ENCODE measurements at places on chromosomes 6 and 20.

DNA sequence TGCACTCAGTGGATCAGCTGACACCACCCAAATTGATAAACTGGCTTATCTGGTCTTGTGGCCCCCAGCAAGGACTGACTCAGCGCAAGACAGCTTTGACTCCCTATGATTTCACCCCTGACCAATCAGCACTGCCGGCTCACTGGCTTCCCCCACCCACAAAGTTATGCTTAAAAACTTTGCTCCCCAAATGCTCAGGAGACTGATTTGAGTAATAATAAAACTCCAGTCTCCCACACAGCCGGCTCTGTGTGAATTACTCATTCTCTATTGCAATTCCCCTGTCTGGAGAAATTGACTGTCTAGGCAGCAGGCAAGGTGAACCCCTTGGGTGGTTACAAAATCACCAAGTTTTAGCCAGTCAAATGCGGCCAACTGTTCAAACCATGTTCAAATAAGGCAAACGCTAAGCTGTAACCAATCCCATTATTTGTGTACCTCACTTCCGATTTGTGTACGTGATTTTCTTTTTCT is 32.5 kb downstream of the SLC22A2 start:
- peak; percentile 3 for DNase-seq

GRCh38 chr6:165034271-165034741 is 275.1 kb downstream of the C6orf118 start:
- DNase-seq, result no peak

GRCh38 chr20:17630806-17631195 is 51.2 kb downstream of the RRBP1 start:
- DNase-seq, result no peak

DNA sequence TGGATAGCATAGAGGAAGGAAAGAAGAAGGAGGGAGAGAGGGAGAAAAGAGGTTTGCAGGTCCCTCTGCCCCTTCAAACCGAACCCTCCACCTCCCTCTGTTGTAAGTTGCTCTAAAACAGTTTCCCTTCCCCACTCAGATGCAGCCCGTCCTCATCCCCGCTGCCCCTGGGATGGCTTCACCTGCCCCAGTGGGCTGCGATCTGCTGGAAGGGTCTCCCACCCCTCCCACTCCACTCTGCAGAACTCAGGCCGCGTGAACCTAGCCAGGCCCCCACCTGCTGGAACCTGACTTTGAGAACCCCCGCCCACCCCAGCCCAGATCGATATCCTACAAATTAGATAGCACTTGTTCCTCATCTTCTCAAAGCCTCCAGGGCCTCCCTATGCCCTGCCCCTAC is 190.8 kb downstream of the DLL1 start:
- DNase-seq, result no peak

DNA sequence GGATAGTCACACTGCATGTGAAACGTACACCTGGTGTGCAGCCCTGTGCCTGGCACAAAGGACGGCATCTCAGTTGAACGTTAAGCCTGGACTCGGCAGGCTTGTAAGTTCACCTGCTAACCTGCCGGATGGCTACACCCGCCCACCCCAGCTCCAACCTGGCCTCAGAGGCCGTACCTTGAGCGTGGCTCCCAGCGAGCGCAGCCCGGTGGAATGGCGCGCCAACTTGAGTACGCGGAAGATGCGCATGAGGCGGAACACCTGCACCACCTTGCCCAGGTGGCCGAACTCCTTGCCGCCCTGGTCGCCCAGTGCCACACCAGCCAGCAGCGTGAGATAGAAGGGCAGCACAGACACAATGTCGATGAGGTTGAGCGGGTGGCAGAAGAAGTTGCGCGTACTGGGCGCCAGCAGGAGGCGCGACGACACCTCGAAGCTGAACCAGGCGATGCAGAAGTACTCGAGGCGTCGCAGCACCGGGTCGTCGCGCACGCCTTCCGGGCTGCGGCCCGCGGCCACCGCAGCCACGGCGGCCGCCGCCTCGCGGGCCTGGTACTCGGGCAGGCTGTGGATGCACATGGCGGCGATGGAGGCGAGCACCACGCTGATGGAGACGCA is 3.3 kb downstream of the KCNS1 start:
- peak; percentile 63 for DNase-seq

DNA sequence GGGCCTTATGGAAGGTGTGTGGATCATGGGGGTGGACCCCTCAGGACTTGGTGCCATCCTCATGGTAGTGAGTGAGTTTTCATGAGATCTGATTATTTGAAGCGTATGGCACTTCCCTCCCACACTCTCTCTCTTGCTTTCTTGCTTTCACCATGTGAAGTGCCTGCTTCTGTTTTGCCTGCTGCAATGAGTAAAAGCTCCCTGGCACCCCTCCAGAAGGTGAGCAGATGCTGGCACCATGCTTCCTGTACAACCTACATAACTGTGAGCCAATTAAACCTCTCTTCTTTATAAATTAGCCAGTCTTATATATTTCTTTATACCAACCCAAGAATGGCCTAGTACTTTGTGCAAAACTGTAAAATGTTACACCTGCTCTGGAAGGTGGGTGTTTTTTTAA is 396.8 kb upstream of the HS3ST5 start:
- DNase-seq, result no peak

GRCh38 chr6:33641144-33641543 is 20.0 kb downstream of the ITPR3 start:
- no peak for DNase-seq

GRCh38 chr20:60956194-60956593 is 295.9 kb upstream of the CDH4 start:
- DNase-seq, result no peak

GRCh38 chr20:32966881-32967781 is 37.1 kb downstream of the SUN5 start:
- DNase-seq, result no peak

GRCh38 chr6:33313105-33313708 is 671 bp downstream of the TAPBP start:
- peak; percentile 48 for DNase-seq

DNA sequence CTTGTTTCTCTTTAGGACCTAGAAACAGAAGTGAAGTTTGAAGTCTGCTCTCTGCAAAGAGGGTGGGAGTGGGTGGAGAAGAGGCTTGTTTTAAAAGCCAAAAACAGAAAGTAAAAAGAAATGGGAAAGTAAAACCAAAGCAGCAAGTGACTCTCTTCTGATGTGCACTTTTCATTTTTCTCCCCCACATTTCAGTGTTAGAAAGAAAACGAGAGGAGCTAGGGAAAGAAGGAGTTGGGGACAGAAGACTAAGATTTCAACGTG is 1.3 kb downstream of the C6orf141 start:
- no peak for DNase-seq

- DNase-seq, result no peak
Observed at GRCh38 chr6:63609231-63609630, 26.4 kb upstream of the PHF3 start.

DNA sequence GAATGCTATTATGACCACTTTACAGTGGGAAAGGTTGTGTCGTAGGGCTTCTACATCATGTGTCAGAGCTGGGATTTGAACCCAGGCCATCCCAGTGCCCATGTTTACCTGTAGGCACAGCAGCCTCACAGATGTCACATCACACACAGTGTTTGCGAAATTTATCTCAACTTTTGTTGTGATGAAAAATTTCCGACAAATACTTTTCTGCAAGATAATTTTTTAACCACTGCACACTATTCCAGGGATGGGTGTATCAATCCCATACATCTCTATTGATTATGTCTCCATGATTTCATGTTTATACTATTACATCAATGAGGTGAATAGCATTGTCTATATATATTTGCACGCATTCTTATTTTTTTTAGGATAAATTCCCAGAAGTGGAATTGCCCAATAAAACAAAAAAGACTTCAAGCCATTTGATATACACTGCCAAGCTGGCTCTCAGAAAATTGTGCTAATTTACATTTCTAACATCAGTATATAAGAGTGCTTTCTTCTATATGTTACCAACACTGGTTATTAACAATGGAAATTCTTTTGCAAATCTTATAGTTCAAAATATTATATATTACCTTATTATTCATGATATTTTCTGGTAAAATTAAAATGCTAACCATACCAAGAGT is 189.1 kb upstream of the ZNF217 start:
- no peak for DNase-seq

GRCh38 chr6:108800427-108800864 is 47.8 kb upstream of the ARMC2 start:
- no peak for DNase-seq

DNA sequence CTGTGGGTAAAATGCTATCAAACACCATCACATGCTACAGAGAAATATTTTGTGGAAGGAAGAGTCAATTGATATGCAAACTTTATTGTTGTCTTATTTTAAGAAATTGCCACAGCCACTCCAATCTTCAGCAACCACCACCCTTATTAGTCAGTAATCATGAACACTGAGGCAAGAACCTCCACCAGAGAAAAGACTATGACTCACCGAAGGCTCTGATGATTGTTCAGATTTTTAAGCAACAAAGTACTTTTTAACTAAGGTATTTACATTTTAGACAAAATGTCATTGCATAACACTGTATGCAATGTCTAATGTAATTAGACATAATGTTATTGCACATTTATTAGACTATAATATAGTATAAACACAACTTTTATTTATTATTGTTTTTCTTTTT is 26.2 kb upstream of the MMP24 start:
- DNase-seq, result no peak

- no peak for DNase-seq
Observed at GRCh38 chr20:571754-572441, 28.3 kb upstream of the CSNK2A1 start.

GRCh38 chr20:58546416-58546711 is 31.2 kb upstream of the APCDD1L start:
- no peak for DNase-seq

- DNase-seq, result no peak
Observed at GRCh38 chr20:36249450-36249849, 13.2 kb downstream of the AAR2 start.

DNA sequence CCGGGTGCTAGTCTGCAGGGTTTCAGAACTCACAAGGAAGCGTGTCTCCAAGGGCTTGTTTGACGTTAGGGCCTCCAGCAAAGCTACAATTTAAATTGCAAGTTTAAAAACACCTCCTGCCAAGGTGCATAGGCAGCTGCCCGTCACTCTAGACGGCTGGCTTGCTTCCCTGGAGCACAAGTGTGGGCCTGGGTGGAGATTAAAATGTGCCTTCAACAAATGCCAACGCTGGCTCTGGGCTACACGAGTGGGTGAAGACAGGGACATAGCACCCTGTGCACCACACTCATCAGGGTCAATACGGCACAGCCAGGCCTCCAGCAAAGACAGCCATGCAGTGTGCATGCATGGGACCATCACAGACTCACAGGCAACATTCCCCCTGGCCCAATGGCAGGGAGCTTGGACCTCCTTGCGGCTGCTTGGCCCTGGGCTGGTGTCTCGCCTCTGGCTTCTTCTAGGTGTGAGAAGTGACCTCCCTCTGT is 48.4 kb upstream of the FRMD1 start:
- no peak for DNase-seq

- peak; percentile 11 for DNase-seq
Observed at GRCh38 chr6:37972994-37973757, 153.6 kb downstream of the ZFAND3 start.

- DNase-seq, result no peak
Observed at GRCh38 chr6:85464260-85464644, 14.4 kb downstream of the NT5E start.

GRCh38 chr6:56406276-56407269 is 159.2 kb upstream of the COL21A1 start:
- DNase-seq, result no peak

DNA sequence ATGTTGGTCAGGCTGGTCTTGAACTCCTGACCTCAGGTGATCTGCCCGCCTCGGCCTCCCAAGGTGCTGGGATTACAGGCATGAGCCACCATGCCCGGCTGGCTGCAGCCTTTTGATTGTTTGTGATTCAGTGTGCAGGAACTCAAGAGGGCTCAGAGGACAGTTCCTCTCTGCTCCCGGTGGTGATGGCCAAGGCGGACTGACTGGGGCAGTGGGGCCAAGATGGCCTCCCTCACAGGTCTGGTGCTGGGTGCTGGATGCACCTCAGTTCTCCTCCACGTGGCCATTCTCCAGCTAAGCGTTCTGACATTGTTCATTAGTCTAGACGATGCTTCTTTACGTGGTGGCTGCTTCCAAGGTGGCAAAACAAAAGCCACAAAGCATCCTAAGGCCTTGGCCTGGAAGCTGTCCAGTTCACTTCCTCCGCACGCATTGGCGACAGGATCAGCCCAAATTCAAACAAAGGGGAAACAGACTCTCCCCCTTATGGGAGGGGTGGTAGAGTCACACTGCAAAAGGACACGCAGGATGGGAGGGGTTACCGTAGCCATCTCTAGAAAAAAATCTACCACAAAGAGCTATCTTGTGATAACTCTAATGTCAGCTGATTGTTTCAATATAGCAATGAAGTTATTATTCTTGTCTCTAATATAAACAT is 146.9 kb downstream of the FOXC1 start:
- DNase-seq, result no peak

- no peak for DNase-seq
Observed at GRCh38 chr20:46362921-46363867, 43.2 kb downstream of the ELMO2 start.

DNA sequence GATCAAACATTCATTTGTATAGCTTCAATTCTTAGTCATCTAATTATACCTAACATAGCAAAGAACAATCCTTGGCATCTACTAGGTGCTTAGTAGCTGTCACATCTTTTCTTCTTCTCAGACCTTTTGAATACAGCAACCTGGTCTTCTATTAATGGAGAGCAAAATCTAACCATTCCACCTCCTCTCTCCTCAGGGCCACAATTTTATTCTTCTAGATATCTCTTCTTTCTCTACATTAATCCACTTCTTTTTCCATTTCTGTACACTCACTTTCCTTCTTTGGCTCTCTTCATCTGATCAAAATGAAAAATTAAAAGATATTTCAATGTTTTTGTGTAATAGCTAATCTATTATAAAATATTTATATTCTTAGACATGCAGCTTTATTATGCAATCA is 9.0 kb upstream of the HLA-DOA start:
- DNase-seq, result no peak

Measured in erythroblast (primary cell).